ENCODE measurements at places on chromosomes 2 and 18.
A peak's percentile ranks its signal among the peaks of the same experiment; 100 is the strongest.

DNA sequence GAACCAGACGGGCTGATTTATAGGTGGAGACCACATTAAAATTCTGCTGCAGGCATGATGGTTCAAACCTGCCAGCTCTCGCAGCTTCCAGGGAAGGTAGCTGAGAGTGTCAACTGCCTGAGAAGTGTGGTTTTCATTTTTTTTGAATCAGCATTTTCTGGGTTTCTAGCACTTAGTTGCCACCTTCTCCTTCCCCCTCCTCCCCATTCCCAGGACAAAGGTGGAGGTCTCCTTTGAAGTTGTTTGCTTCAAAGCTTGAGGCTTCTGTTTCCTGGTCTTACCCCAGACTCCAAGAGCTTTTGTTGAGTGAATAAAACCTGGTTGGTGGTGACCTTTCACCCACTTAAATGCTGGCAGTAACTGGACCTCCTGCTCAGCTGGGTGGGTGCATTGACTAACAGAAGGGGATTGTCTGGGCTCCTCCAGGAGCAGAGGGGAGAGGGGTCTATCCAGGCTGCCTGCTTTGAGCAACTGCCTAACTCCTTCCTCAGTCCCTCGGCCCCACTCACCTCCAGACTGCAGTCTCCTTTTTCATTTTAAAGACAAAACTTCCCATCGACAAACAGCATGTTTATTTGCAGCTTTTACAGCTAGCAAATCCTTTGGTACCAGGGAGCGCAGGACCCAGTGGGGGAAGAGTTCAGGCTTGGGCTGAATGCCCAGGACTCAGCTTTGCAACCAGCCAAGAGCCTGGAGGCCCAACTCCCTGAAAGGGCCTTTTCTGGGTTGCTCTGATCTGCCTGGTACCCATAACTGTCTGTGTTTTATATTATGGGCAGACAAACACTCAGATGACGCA is 3.5 kb downstream of the RHOB start:
- peak; percentile 75 for DNase-seq

DNA sequence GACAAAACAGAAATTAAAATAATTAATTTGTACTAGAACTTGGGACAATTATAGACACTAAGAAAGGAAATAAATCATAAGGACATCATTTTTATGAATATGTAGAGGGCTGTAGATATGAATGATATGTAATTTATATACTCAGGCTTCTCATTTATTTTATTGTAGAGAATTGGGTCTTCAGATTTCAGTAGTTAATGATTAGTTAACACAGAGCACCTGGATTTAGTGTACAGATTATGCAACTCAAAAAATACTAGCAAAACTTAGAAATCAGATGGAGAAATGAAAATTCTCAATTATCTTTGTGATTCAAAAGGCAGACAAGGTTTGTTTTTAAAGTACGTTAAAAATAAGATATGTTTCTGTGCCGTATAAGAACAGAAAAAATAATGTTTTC is 1311.7 kb upstream of the SLC39A10 start:
- no peak for DNase-seq

- no peak for DNase-seq
Measured at GRCh38 chr2:20106746-20107145, 55.3 kb upstream of the LAPTM4A start.

GRCh38 chr2:28544405-28544921 is 48.6 kb downstream of the PLB1 start:
- no peak for DNase-seq

GRCh38 chr2:96530474-96531357 is 5.8 kb upstream of the ARID5A start:
- no peak for DNase-seq

GRCh38 chr2:106866641-106867040 is 19.3 kb downstream of the ST6GAL2 start:
- no peak for DNase-seq

- peak; percentile 27 for DNase-seq
Measured at GRCh38 chr18:35460736-35461161, 37.0 kb downstream of the INO80C start.

- no peak for DNase-seq
Measured at GRCh38 chr2:46245869-46246268, 51.3 kb upstream of the EPAS1 start.

DNA sequence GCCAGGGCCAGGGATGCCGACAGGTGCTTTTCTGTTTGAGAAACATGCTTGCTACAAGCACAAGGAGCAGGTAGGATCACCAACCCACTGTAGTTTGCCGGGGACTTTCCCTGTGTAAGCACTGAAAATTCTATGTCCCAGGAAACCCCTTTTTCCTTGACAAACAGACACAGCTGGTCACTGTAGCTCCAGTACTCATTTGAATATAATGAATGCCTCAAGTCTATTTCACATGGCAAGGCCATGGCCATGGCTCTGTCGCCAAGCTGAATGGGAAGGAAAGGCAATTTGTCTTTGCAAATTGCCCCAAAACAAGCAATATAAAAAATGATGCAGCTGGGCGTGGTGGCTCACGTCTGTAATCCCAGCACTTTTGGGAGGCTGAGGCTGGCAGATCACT is 49.6 kb upstream of the IGFBP2 start:
- no peak for DNase-seq

GRCh38 chr2:72108121-72108520 is 39.5 kb downstream of the CYP26B1 start:
- DNase-seq = peak; percentile 30

DNA sequence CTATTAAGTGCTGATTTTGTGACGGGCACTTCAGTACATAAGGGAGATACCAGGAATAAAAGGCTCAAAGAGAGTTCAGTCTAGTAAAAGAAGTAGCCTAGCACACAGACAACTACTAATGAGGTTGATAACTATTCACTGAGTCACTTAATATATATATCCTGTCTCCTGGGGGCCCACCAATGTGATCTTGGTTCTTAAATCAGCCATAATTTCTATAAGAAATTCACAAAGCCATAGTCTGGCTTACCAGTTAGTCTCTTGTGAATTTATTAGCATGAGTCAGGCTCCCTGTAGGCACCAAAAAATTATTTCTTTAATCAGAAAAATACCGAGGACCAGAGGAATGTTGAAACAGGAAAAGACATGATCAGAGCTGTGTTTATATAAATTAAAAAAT is 10.4 kb downstream of the KCNE4 start:
- DNase-seq = peak; percentile 59

- no peak for DNase-seq
Measured at GRCh38 chr2:31933066-31933465, 77.7 kb downstream of the MEMO1 start.

- no peak for DNase-seq
Measured at GRCh38 chr2:224479826-224480225, 77.9 kb upstream of the FAM124B start.

GRCh38 chr2:223247136-223247535 is 195.1 kb downstream of the KCNE4 start:
- DNase-seq = peak; percentile 19

GRCh38 chr18:79904357-79905147 is 46.9 kb downstream of the SLC66A2 start:
- DNase-seq = no peak

- DNase-seq = peak; percentile 56
Measured at GRCh38 chr2:40220177-40220925, 231.5 kb downstream of the SLC8A1 start.

DNA sequence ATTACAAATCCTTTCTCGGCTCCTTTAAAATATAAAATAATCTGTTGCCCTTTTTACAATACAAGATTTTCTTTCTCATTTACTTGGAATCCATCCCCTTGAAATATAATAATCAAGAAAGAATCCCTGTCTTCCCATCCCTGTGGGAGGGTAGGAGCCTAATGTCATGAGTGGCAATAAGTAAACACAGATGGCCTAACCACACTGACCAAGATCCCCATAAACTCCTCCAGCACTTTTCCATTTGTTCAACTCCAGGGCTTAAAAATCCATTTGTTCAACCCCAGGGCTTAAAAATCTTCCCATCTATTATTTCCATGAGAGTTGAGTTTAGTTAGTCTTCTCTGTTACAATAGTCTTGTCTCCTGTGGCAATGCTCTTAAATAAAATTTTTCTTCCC is 297.6 kb downstream of the CDH7 start:
- peak; percentile 1 for DNase-seq

DNA sequence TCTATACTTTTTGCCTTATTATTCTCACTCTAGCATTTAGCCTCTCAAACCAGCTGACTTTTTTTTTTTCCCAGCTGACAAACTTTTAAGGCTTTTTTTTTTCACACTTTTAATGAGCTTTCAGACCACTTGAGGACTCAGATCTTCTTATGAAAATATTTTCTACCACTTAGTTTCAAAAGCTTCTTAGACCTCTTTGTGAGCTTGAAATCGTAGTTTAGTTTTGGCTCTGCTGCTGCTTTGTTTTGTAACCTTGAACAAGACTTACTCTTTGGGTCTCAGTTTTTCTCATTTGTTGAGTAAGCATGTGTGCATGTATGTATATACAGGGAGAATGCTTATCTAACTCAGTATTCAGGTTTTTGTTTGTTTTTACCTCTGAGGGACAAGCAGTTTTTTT is 3.5 kb downstream of the NBEAL1 start:
- DNase-seq = no peak

DNA sequence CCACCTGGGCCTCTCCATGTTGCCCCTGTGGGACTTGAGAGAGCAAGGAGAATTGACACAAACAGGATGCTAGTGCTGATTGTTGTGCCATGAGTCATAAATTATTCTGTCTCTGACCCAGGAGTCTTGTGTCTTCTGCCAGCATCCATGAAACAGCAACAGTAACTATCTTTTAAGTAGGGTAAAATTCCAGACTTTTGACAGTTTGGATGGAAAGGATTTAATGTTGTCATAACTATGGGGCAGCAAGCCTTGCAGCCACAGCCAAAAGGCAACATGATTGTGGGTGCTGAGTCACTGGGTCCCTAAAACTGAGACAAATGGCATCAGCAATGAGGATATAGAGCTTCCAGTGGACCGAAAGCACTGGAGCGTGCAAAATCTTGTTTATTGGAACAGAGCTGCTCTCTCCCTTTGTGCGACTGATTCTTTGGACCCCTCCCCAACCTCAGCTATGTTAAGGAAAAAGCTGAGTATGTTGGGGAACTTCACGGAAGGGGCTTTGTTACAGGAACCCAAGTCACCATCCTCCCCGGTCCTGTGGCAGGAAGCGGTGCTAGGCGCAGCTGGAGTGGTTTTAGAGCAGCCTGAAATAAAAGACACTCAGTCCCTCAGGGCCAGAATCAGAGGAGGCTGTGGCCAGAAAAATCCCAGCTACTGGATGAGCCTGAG is 9.6 kb upstream of the ITPRIPL1 start:
- peak; percentile 76 for DNase-seq

DNA sequence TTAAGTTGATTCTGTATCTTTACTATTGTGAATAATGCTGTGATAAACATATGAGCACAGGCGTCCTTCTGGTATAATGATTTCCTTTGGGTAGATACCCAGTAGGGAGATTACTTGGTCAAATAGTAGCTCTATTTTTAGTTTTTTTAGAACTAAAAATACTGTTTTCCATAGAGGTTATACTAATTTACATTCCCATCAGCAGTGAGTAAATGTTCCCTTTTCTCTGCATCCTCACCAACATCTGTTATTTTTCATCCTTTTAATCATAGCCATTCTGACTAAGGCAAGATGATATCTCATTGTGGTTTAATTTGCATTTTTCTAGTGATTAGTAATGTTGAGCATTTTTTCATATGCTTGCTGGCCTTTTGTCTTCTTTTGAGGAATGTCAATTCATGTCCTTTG is 35.1 kb downstream of the PMS1 start:
- peak; percentile 81 for DNase-seq

DNA sequence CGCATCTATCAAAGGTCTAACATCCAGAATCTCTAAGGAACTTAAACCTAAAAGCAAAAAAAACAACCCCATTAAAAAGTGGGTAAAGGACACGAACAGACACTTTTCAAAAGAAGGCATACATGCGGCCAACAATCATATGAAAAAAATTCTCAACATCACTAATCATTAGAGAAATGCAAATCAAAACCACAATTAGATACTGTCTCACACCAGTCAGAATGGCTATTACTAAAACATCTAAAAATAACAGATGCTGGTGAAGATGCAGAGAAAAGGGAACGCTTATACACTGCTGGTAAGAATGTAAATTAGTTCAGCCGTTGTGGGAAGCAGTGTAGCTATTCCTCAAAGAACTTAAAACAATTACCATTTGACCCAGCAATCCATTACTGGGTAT is 38.0 kb downstream of the PPP3R1 start:
- no peak for DNase-seq

- DNase-seq = no peak
Measured at GRCh38 chr2:230868947-230869913, 4.5 kb downstream of the ITM2C start.

DNA sequence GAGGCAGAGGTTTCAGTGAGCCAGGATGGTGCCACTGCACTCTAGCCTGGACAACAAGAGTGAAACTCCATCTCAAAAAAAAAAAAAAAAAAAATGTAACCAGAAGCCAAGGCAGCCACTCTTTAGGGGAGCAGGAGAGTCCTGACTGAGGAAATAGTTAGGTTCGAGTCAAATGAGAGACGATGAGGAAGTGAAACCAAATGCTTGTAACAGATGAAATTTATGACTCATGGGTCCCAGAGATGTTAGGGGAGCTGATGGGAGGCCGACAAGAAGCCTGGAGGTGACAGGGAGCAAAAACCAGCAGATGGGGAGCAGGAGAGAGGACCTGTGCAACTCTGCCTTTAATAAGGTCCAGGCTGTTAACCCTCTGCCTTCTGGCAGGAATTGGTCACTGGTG is 756.1 kb upstream of the DDX18 start:
- no peak for DNase-seq

GRCh38 chr2:219213486-219214071 is 5.2 kb downstream of the ABCB6 start:
- no peak for DNase-seq

- peak; percentile 10 for DNase-seq
Measured at GRCh38 chr2:120661551-120661950, 74.1 kb upstream of the GLI2 start.

- peak; percentile 87 for DNase-seq
Measured at GRCh38 chr18:50306944-50307343, 19.5 kb upstream of the CXXC1 start.

- peak; percentile 92 for DNase-seq
Measured at GRCh38 chr2:98912221-98912851, 23.7 kb downstream of the CRACDL start.

- DNase-seq = no peak
Measured at GRCh38 chr2:15753811-15754702, 162.4 kb downstream of the DDX1 start.

DNA sequence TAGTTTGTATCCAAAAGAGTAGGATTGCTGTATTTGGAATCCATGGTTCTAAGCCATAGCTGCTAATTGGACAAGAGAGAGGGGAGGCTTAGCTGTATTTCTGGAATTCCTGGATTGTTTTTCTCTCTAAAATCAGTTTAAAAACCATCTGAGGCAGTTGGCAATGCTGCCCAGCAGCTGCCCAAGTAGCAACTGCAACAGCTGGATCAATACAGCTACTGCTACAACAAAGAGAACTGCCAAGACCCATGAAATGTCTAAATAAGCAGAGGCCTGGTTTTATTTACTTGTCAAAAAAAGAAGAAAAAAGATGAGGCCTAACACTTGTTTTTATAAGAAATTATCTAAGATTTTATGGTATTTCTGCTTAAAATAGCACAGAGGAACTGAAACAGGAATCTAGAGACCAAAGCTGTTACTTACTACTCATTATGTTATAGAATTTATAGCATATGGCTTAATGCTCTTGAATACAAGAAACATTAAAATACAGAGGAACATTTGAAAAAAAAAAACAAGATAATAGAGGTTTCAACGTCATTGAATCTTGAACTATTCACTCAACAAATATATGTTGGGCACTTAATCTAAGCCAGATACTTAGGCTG is 39.1 kb downstream of the TMEFF2 start:
- no peak for DNase-seq

- DNase-seq = no peak
Measured at GRCh38 chr18:65922103-65922502, 171.3 kb downstream of the CDH7 start.

GRCh38 chr2:152655880-152656279 is 61.4 kb downstream of the PRPF40A start:
- DNase-seq = no peak
